ENCODE measurements at places on chromosomes 4 and X. TPM values are rescaled to one million over a fixed set of nuclear protein-coding genes. Genes with fewer than 3 reads are reported as not detected.

- no peaks in the 10 kb centered on the region for H3K4me1 ChIP-seq
- H3K27ac ChIP-seq: no peak overlapping the region
- no peak for DNase-seq
Measured at GRCh38 chr4:61671599-61671998, 471.5 kb downstream of the ADGRL3 start.

The PLS3 gene
- 122 TPM for total RNA-seq

DNA sequence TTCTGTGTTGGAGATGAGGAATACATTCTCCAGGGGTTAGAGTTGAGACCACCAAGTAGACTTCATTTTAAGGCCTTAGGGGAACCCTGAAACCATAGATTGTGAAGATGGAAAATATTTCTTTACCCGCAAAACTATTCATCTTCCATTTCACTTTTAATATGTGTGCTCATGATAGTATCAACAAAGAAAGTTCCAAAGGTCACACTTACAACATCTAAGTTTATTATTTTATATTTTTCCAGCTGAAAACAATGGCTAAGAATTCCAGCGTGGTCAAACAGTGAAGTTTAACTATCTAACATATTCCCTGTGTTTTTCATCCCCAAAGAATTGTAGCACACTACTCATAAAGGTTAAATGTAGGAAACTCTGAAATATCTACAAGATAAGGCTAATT lies 214.5 kb upstream of the GIMD1 start:
- H3K27me3 ChIP-seq: no peaks in the 10 kb centered on the region
- H3K4me1 ChIP-seq: no peaks in the 10 kb centered on the region
- no peak overlapping the region for H3K4me3 ChIP-seq
- no peaks in the 10 kb centered on the region for H3K36me3 ChIP-seq
- H3K27ac ChIP-seq: no peak overlapping the region
- no peak for DNase-seq

GRCh38 chr4:47852136-47852535 lies 14.3 kb upstream of the CORIN start:
- H3K4me1 ChIP-seq: no peaks in the 10 kb centered on the region
- no peak overlapping the region for H3K27ac ChIP-seq
- H3K4me3 ChIP-seq: no peak overlapping the region
- no peak for DNase-seq
- peaks cover 5% of the 10 kb centered on the region for H3K36me3 ChIP-seq

GRCh38 chr4:176906709-176907108 lies 114.0 kb upstream of the VEGFC start:
- H3K4me3 ChIP-seq: no peak overlapping the region
- H3K27ac ChIP-seq: no peak overlapping the region
- DNase-seq: no peak
- no peaks in the 10 kb centered on the region for H3K27me3 ChIP-seq
- no peaks in the 10 kb centered on the region for H3K36me3 ChIP-seq

All from endothelial cell (in vitro differentiated cells).